ENCODE measurements at places on chromosomes 1 and 21.

DNA sequence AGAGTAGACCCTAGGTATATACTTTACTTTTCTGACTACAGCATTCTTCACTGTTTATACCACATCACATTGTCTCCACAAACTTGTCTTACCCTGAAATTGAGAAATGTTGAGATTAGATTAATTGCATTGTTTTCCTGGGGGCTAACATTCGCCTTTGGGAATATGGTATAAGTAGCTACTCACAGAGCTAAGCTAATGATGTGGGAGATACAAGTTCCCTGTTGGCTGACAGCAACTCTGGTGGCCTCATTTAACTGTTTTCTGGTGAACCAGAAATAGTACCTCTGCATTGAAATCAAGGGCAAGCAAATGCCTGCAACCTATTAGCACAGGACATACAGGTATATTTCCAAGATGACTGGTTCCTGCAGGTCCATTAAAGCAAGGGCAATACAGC, 13.2 kb upstream of the VCAM1 start:
- DNase-seq = no peak
- H3K27ac ChIP-seq = no peak overlapping the region
- no peak overlapping the region for H3K4me3 ChIP-seq
- H3K27me3 ChIP-seq = no peaks in the 10 kb centered on the region
- peaks cover 31% of the 10 kb centered on the region for H3K4me1 ChIP-seq
- no peaks in the 10 kb centered on the region for H3K36me3 ChIP-seq

GRCh38 chr1:13536571-13536970, 22.8 kb upstream of the LRRC38 start:
- no peaks in the 10 kb centered on the region for H3K4me1 ChIP-seq
- H3K27me3 ChIP-seq = no peaks in the 10 kb centered on the region
- DNase-seq = no peak

DNA sequence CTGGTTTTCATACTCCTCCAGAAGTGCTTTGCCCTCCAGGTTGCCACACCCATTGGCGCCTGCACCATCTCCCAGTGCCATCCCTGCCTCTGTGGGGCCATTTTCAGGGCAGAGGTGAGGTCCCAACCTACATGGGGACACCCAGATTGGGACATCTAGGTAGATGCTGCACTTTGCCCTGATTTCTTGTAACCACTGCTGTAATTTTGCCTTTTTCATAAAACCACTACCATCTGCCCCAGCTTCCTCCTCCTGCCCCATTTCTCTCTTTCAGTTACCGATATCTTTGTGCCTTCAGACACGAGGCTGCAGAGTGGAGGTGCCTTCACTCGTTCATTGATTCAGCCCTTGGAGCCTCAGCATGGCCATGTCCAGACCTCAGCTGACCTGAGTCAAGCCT, 21.4 kb downstream of the FAAH start:
- 0 out of 2 replicates have a peak, but pooled peaks cover 3% of the 10 kb centered on the region for H3K27me3 ChIP-seq
- no peak overlapping the region for H3K27ac ChIP-seq
- no peaks in the 10 kb centered on the region for H3K36me3 ChIP-seq
- no peaks in the 10 kb centered on the region for H3K4me1 ChIP-seq
- DNase-seq = no peak

GRCh38 chr1:51070011-51070410, 32.0 kb upstream of the C1orf185 start:
- no peak overlapping the region for H3K4me3 ChIP-seq
- no peaks in the 10 kb centered on the region for H3K36me3 ChIP-seq
- H3K27ac ChIP-seq = no peak overlapping the region

- H3K27me3 ChIP-seq = no peaks in the 10 kb centered on the region
- no peak for DNase-seq
- no peaks in the 10 kb centered on the region for H3K4me1 ChIP-seq
- H3K4me3 ChIP-seq = no peak overlapping the region
- no peak overlapping the region for H3K27ac ChIP-seq
These were observed 35.4 kb downstream of the TMPRSS15 start for GRCh38 chr21:18368205-18368604.

- no peak for DNase-seq
- H3K27me3 ChIP-seq = no peaks in the 10 kb centered on the region
- no peak overlapping the region for H3K4me3 ChIP-seq
- peaks cover 92% of the 10 kb centered on the region for H3K36me3 ChIP-seq
- H3K27ac ChIP-seq = peak overlapping the region; percentile 59
- H3K4me1 ChIP-seq = peaks cover 19% of the 10 kb centered on the region
These were observed 16.7 kb upstream of the PSMD4 start for GRCh38 chr1:151237678-151238466.

DNA sequence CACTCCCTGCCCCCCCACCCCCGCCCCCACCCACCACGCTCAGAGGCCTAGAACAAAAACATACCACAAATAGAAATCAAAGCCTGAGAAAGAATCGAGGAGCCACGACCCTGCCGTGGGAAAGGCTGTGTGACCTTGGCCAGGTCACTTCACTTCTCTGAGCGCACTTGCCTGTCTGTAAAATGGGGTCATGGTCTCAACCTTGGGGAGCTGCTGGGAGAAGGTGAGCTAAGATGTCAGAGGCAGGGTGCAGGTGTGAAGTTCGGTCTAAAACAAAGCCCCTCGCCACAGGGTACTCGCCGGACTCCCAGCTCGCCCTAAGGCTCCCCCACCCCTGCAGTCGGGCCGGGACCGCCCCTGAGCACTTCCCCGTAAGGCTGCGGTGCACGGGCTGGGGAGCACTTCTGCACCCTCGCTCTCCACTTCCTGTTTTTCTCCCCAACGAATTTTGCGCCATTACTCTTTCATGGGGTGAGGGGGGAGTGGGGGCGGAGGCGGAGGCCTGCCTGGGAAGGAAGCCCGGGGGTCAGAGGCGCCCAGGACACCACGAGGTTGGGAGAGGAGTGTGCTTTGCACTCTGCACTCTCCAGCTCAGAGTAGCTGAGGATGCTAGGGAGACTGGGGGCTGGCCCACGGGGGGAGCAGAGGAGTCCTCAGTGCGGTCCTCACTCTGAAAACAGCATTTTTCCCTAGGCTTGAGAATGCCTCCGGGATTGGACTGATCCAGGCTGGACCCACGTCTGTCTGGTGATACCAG, 21.9 kb upstream of the PIK3CD start:
- no peaks in the 10 kb centered on the region for H3K36me3 ChIP-seq
- no peak for DNase-seq
- no peak overlapping the region for H3K27ac ChIP-seq
- H3K27me3 ChIP-seq = no peaks in the 10 kb centered on the region
- H3K4me1 ChIP-seq = no peaks in the 10 kb centered on the region

DNA sequence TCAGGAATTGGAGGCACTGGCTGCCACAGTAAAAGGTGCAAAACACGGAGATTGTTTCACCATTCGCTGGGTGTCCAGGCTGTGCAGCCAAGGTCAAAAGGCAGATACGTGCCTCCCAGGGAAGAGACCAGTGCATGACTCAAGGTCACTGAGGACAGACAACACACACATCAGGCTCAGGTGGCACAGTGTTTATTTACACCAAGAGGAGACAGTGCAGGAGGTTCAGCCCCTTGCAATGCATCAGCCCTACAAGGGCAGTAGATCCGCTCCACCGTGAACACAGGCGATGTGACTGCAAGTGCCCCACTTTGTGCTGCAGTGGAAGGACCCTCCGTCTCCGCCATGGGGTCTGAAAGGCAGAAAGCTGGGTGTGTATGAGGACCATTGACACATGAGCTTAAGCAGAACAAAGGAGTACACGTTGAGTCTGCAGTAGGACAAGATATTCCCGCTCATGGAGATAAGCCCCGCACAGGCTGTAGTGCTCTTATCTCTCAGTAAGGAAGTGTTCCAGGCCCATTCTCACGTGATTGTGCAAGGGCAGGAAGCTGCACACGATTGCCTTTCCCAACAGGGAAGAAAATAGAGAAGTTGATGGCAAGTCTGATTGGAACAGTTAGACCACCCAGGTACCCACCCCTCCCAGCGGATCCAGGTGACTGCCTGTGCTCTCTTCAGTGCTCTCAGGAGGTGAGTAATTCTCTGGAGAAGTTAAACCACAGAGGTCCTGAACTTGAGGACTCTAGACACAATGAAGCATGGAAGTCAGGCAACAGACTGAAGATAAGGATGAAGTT, 37.5 kb upstream of the QSOX1 start:
- H3K4me1 ChIP-seq = peaks cover 14% of the 10 kb centered on the region
- peak overlapping the region; percentile 64 for H3K27ac ChIP-seq
- no peaks in the 10 kb centered on the region for H3K27me3 ChIP-seq
- no peak overlapping the region for H3K4me3 ChIP-seq
- no peak for DNase-seq
- H3K36me3 ChIP-seq = no peaks in the 10 kb centered on the region

- no peak overlapping the region for H3K27ac ChIP-seq
- peaks cover 13% of the 10 kb centered on the region for H3K4me1 ChIP-seq
- no peaks in the 10 kb centered on the region for H3K36me3 ChIP-seq
- H3K27me3 ChIP-seq = no peaks in the 10 kb centered on the region
These were observed 21.3 kb downstream of the MIIP start for GRCh38 chr1:12040457-12041051.

DNA sequence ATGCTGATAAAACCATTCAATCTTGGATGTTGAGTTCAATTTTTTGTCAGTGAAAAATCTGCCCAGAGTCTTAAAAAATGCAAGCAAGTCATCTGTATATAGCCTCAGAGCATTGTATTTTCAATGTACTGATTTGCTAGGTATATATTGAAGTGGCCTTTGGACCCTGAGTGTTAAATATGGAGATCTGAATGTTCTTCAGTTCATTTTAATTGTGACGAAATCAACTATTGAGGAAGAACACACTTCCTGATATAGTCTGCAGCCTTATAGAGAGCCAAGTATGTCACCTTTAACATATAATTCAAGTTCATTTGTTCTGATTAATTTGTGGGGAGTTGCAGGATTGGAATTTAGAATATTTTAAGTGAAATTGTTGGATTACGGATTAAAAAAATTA, 128.1 kb downstream of the ST6GALNAC3 start:
- no peaks in the 10 kb centered on the region for H3K36me3 ChIP-seq
- DNase-seq = no peak
- no peak overlapping the region for H3K27ac ChIP-seq
- no peak overlapping the region for H3K4me3 ChIP-seq

- H3K4me1 ChIP-seq = peaks cover 13% of the 10 kb centered on the region
- H3K36me3 ChIP-seq = 0 out of 2 replicates have a peak, but pooled peaks cover under 1% of the 10 kb centered on the region
- no peak overlapping the region for H3K4me3 ChIP-seq
- no peaks in the 10 kb centered on the region for H3K27me3 ChIP-seq
These were observed 4.5 kb upstream of the TOR3A start for GRCh38 chr1:179077396-179077795.

- peak overlapping the region; percentile 67 for H3K27ac ChIP-seq
- H3K27me3 ChIP-seq = no peaks in the 10 kb centered on the region
- no peak overlapping the region for H3K4me3 ChIP-seq
- no peaks in the 10 kb centered on the region for H3K36me3 ChIP-seq
- peaks cover 14% of the 10 kb centered on the region for H3K4me1 ChIP-seq
- peak; percentile 87 for DNase-seq
These were observed 29.9 kb upstream of the POFUT2 start for GRCh38 chr21:45317398-45318145.

- H3K27me3 ChIP-seq = no peaks in the 10 kb centered on the region
- no peaks in the 10 kb centered on the region for H3K36me3 ChIP-seq
- no peak overlapping the region for H3K4me3 ChIP-seq
- peaks cover 7% of the 10 kb centered on the region for H3K4me1 ChIP-seq
- no peak for DNase-seq
These were observed 8.3 kb upstream of the RIPK4 start for GRCh38 chr21:41775149-41775472.

- peak; percentile 57 for DNase-seq
- H3K27ac ChIP-seq = no peak overlapping the region
- peaks cover 32% of the 10 kb centered on the region for H3K4me1 ChIP-seq
- H3K36me3 ChIP-seq = no peaks in the 10 kb centered on the region
These were observed 30.2 kb downstream of the S100A6 start for GRCh38 chr1:153505576-153505975.

DNA sequence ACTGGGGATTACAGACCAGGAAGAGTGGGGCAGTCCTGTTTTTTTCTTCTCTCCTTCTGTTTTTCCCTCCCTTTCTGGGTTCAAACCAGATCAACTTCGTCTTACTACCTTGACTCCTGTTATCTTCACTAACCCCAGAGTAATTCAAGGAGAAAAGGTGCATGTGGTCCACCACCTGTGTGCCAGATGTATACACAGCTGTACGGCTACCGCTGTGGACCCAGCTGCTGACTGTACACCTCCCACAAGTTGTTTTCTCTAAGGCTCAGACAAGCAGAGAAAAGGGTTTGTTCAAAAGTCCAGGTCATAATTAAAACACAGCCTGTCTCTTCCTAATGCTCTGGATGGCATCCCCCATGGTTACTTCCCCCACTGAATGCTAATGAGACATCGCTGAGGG, 102.1 kb downstream of the LMX1A start:
- no peak overlapping the region for H3K27ac ChIP-seq
- peaks cover 28% of the 10 kb centered on the region for H3K27me3 ChIP-seq
- DNase-seq = no peak
- no peak overlapping the region for H3K4me3 ChIP-seq
- no peaks in the 10 kb centered on the region for H3K4me1 ChIP-seq

DNA sequence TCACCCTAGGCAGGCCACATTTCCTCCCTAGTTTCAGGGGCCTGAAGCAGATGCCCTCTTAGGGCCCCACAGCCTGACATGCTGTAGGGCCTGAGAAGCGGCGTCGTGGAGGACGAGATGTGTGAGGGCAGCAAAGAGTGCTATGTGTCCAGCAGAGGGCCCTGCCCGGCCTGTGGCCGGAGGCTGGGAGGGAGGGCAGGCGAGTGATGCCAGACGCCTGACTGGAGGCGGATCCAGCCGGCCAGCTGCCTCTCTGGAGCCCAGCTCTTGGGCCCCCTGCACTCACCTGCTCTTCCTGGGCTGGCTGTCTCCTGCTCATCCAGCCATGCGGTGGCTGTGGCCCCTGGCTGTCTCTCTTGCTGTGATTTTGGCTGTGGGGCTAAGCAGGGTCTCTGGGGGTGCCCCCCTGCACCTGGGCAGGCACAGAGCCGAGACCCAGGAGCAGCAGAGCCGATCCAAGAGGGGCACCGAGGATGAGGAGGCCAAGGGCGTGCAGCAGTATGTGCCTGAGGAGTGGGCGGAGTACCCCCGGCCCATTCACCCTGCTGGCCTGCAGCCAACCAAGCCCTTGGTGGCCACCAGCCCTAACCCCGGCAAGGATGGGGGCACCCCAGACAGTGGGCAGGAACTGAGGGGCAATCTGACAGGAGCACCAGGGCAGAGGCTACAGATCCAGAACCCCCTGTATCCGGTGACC, at the start of gene GPR37L1:
Gene GPR37L1, plus strand, starts transcription at position 279 of the 697 bp plus-strand sequence. Its CDS starts 47 bp downstream, at position 326.
- no peaks in the 10 kb centered on the region for H3K36me3 ChIP-seq
- no peaks in the 10 kb centered on the region for H3K27me3 ChIP-seq
- H3K4me1 ChIP-seq = no peaks in the 10 kb centered on the region
- H3K27ac ChIP-seq = no peak within 1 kb of the TSS

Data from GM23248 (cell line).